GM13977 (cell line): ENCODE measurements at places on chromosomes 3 and 15.

DNA sequence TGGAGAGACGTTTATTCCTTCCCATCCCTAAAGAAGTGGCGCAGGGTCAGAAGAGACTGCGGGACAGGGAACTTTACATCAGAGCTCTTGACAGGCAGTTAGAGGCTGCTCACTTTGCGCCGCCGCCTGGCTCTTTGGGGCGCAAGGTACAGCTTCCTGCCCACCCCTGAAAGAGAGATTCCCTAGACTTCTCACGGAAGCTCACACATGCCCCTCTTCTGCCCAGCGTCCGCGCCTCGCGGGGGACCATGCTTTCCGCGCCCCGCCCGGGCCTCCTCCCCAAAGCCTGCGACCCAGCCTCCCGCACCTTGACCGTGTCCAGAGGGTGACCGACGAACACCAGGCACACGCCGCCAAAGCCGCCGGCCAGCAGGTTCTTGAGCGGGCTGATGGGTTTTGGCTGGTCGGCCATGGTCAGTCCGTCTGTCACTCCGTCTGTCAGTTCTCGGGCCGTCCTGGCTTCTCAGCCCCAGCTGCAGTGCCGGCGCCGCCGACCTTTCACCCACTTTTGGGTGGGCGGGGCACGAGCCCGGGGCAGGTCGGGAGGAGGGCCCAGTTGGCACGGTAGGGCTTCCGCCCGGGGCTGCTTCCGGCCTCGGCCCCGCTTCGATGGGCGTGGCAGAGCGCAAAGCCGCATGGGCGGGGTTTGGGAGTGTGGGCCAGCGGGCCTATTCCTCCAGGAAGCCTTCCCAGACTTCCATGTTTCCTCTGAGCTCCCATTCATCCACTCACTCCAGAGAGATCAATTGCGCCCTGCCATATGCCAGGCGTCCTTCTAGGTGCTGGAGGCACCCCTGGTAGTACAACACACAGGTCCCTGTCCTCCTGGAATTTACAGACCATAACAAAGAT is at the start of gene SLC25A20:
TSS of gene SLC25A20 (minus strand) at position 500 of the 852 bp plus-strand sequence. CDS start at position 412, 88 bp downstream.
- peak; percentile 91 for DNase-seq

- DNase-seq, result no peak
Observed at GRCh38 chr3:181730316-181730715, 18.6 kb downstream of the SOX2 start.

GRCh38 chr3:5343459-5343858 is 156.0 kb downstream of the EDEM1 start:
- DNase-seq, result no peak

- no peak for DNase-seq
Observed at GRCh38 chr3:52083556-52084087, 27.3 kb upstream of the DUSP7 start.

DNA sequence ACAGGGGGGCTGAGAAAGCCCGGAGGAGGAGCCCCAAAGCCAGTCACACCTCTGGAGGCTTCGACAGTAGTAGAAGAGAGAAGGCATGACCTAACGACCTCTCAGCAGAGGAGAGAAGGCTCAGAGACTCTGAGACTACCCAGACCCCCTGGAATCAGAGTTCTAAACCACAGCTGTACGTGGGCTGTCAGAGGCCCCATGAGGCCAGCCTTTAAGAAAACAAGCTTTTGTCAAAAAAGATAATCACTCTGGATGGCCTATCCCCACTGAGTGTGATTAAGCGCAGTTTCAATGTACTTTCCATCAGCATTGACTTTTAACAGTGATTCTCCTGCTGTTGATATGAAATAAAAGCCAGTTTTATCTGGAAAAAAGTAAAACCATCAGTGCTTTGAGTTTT is 330.3 kb downstream of the CLSTN2 start:
- no peak for DNase-seq

DNA sequence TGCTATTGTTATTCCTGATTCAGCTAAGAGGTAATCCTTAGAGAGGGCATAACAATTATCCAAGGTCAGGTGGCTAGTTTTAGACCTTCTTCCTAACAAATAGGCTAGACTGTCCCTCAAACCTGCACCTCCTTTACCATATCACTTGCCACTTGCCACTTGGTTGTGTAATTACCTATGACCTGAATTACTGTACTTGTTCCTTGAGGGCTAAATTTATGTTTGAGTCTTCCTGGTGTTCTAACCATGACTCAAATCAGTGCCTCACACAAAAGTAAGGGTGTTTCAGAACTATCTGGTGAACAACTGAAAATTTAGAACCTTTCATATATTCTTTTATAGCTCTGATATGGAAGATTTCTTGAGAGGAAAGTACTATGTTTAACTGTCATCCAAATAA is 365.8 kb upstream of the SEMA6D start:
- no peak for DNase-seq

- DNase-seq, result no peak
Observed at GRCh38 chr3:43949594-43949993, 258.9 kb downstream of the ABHD5 start.

- no peak for DNase-seq
Observed at GRCh38 chr3:195773956-195774537, 37.7 kb downstream of the MUC4 start.

GRCh38 chr3:129329858-129330257 is 51.2 kb downstream of the HMCES start:
- DNase-seq, result no peak

GRCh38 chr3:124685481-124685880 is 44.8 kb upstream of the UMPS start:
- DNase-seq, result no peak

- no peak for DNase-seq
Observed at GRCh38 chr3:46935168-46935858, 41.2 kb downstream of the CCDC12 start.

GRCh38 chr3:11159421-11159904 is 5.2 kb downstream of the HRH1 start:
- no peak for DNase-seq

DNA sequence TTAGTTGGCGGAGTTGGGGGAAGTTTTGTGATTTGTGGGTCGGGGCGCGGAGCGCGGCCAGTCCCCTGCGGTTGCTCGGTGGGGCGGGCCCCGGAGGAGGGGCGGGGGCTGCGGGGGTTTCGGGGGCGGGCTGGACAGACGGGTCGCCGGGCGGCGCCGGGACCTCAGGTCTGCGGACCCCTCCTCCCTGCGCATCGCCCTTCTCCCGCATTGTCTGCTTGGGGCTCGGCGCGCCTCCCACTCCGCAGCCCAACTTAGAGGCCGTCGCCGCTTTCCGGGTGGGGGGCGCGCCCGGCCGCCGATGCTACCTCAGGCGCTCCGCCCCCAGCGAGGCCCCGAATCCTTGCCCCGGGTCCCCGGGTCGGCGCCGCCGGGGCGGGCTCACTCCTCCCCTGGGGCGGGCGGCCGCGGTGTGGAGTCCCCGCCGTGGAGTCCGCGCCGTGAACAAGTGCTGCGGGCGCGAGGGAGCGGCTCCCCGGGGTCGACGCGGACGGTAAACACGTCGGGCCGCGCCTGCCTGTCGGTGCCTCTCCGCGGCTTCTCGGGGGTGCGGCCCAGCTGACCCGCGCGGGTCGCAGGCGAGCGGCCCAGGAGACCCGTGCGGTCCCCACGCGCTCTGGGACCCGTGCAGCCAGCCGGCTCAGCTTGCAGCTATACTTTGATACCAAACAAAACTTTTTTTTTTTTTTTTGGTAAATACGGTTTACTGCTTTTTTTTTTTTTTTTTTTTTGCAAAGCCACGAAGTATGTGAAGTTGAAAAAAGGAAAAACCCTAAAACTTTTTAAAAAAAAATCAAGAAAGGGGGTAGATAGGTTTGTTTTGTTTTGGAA is 624 bp downstream of the AKAP13 start:
- peak; percentile 70 for DNase-seq

GRCh38 chr3:138479438-138479863 is 45.0 kb downstream of the ESYT3 start:
- DNase-seq, result peak; percentile 69

DNA sequence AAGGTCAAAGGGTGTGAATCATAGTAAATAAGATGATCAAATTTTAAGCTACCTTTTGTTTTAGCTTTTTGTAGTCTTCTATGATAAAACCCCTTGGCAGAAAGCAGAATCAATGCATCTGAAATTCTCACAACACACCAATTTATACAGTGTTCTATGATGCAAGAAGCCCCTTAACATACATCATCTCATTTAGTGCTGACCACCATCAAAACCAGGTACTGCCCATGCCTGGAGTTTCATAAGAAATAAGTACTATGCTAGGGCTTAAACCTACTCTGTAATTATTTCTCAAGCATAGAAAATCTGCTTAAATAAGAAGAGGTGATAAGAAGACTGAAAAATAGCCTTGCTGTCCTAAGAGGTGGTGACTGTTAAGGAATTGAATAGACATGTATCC is 67.6 kb downstream of the NBEAL2 start:
- no peak for DNase-seq

- no peak for DNase-seq
Observed at GRCh38 chr3:121800906-121801305, 34.0 kb downstream of the IQCB1 start.

DNA sequence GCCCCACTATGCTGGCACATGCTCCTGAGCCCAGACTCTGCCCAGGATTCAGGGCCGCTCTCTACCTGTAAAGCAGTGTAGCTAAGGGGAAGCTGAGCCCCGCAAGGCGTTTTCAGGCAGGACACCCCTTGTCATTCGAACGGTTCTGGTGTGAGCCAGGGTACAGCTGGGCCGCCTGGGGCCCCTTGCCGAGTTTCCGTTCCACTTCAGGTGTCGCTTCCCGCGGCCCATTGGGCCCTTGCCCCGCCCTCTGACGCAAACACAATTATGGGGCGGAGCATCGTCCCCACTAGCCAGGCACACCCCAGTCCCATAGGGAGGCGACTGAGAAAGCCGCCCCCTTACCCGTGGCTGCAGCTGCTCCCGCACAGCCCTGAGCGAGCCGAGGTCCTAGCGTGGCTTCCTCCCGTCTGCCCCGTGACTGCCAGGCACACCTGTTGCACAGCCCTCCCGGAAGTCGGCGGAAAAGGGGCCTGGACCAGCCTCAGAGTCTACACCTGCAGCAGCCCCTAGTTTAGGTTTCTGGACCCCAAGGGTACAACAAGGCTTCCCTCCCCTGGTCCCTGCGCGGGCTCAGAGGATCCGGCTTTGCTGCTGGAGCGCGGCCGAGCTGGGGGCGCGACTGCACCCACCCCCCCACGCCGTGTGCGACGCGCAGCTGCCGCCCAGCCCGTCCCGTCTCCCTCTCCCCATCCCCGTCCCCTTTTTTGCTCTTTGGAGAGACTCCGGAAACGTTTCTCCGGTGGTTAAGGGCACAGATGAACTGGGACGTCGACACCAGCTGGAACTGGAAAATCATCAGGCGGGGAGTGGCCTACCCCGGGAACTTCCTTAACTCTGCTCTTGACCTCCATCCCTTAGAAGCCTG is at the start of gene PLSCR2:
TSS of gene PLSCR2 (minus strand) at position 412 of the 868 bp plus-strand sequence. CDS start 9,657 bp downstream, outside the sequence.
- peak; percentile 88 for DNase-seq

- DNase-seq, result no peak
Observed at GRCh38 chr15:29382862-29383261, 113.2 kb upstream of the NSMCE3 start.

- no peak for DNase-seq
Observed at GRCh38 chr15:79076661-79077060, 13.9 kb downstream of the RASGRF1 start.

GRCh38 chr3:27307566-27307965 is 61.6 kb downstream of the NEK10 start:
- no peak for DNase-seq

- DNase-seq, result no peak
Observed at GRCh38 chr3:172415323-172415722, 32.9 kb downstream of the GHSR start.

- DNase-seq, result no peak
Observed at GRCh38 chr3:58003093-58003492, 5.1 kb upstream of the FLNB start.

- no peak for DNase-seq
Observed at GRCh38 chr3:21436835-21437234, 314.2 kb downstream of the ZNF385D start.

DNA sequence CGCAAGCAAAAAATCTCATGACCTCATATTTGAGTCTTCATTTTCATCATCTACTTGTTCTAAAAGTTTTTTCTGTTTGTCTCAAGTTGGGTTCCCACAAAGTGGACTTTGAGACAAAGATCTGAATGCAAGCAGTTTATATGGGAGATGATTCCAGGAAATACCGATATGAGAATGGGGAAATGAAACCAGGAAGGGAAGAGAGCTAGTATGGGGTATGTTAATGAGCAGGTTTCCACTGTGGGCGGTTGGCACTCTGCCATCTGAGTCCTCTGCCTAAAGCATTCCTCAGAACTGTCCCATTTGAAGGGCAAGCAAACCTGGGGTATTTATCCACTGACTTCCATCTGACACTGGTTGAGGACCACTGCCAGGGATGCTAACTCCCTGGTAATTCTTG is 8.8 kb downstream of the ADPRH start:
- DNase-seq, result no peak

DNA sequence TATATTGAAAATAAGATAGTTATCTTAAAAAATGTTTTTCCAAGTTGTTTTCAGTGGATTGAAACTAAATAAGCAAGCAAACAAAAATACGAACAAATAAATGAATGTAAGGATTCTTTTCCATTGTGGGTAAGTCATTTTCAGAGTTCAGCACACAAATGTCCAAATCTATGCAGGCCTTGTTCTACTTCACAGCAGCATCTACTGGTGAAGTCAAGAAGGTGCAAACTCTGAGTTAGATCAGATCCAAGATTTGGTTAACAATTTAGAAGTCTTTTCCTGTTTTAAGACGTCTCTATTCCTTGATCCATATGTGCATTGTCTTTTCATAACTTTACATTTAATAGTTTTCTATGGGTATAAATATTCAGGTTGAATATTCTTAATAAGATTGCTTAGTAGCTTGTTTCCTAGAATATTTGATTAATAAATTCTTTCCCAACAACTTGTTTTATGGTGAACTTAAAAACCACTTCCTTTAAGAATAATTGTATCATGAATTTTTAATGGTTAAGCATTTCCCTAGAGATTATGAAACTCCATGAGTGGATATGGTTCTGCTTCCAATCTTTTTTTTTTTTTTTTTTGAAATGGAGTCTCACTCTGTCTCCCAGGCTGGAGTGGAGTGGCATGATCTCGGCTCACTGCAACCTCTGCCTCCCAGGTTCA is 10.5 kb downstream of the PTX3 start:
- no peak for DNase-seq

GRCh38 chr15:63946524-63947065 is 99.7 kb downstream of the DAPK2 start:
- no peak for DNase-seq

GRCh38 chr15:52546031-52546751 is 17.5 kb upstream of the MYO5A start:
- no peak for DNase-seq

GRCh38 chr15:31551323-31551722 is 224.7 kb downstream of the KLF13 start:
- no peak for DNase-seq

GRCh38 chr3:161939918-161940620 is 443.5 kb downstream of the OTOL1 start:
- no peak for DNase-seq

- no peak for DNase-seq
Observed at GRCh38 chr3:52650439-52650838, 35.3 kb downstream of the PBRM1 start.

DNA sequence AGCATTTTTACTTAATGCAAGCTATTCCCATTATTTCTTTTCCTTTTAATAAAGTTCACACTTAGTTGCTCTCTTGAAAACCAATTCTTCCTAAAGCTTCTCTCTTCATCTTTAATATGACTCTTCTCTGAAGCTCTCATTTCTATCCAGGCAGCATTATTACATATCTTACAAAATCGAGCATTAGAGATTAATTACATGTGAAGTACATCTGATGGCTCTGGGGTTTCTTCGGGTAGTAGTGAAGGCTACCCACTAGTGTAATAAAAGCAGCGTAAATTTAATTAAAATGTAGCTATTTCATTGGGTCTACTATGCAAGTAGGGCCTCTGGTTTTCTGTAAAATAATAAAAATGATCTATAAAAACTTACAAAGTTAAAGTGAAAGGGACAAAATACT is 513.6 kb upstream of the DPH6 start:
- DNase-seq, result no peak
